ENCODE measurements at places on chromosomes 5 and 9. TPM values are rescaled to one million over a fixed set of nuclear protein-coding genes. Genes with fewer than 3 reads are reported as not detected.

DNA sequence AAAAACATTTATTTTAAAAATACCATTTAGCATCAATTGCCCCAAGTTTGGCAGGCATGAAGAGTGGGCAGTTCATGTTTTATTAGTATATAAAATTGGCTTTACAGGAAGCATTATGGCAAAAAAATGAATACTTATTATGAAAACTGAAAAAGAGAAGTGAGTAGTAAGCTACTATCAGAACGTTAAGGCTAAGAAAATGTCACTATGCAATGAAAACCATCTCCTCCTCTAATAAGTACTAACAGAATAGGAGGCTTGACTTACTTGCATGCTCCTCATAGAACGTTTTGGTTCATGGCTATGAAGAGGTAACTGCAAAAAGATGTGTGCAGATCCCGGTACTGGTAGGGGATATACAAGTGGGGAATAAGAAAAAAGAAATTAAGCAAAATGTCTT lies 23.6 kb downstream of the TICAM2 start:
- peaks cover 6% of the 10 kb centered on the region for H3K4me1 ChIP-seq
- no peak for DNase-seq
- H3K27ac ChIP-seq = no peak overlapping the region
- H3K4me3 ChIP-seq = no peak overlapping the region

GRCh38 chr5:32520356-32520755 lies 65.0 kb upstream of the SUB1 start:
- no peaks in the 10 kb centered on the region for H3K4me1 ChIP-seq
- no peaks in the 10 kb centered on the region for H3K27me3 ChIP-seq
- no peaks in the 10 kb centered on the region for H3K36me3 ChIP-seq

GRCh38 chr5:96012399-96012798 lies 50.7 kb upstream of the ELL2 start:
- no peaks in the 10 kb centered on the region for H3K4me1 ChIP-seq
- H3K36me3 ChIP-seq = no peaks in the 10 kb centered on the region
- no peak overlapping the region for H3K4me3 ChIP-seq
- H3K27me3 ChIP-seq = no peaks in the 10 kb centered on the region

DNA sequence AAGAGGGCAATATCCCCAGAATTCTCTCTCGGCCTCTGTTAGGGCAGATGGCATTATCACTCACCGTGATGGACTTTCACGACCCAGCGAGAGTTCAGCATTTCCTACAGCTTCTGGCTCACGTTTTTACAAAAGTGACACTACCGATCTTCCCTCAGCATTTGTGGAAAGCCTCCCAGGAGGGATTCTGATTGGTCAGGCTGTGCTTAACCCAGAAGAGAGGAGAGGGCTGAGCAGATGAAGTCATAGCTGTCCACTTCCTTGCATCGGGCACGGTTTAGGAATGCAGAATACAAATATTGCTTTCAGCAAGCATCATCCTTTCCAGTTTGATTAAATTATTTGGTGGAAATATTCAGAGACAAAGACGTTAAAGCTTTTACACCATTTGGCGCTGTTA lies 277.4 kb upstream of the MSX2 start:
- H3K4me3 ChIP-seq = no peak overlapping the region
- peaks cover 3% of the 10 kb centered on the region for H3K27me3 ChIP-seq
- no peak overlapping the region for H3K27ac ChIP-seq
- no peak for DNase-seq
- H3K36me3 ChIP-seq = peaks cover 8% of the 10 kb centered on the region

GRCh38 chr9:135502873-135503321 lies 2.4 kb downstream of the MRPS2 start:
- no peak for DNase-seq
- no peaks in the 10 kb centered on the region for H3K27me3 ChIP-seq
- peak overlapping the region; percentile 36 for H3K27ac ChIP-seq
- peak overlapping the region; percentile 80 for H3K4me3 ChIP-seq
- H3K36me3 ChIP-seq = peaks cover 21% of the 10 kb centered on the region
- peaks cover 13% of the 10 kb centered on the region for H3K4me1 ChIP-seq

GRCh38 chr9:107219486-107220077 lies 63.5 kb upstream of the RAD23B start:
- H3K27me3 ChIP-seq = no peaks in the 10 kb centered on the region
- no peak for DNase-seq

DNA sequence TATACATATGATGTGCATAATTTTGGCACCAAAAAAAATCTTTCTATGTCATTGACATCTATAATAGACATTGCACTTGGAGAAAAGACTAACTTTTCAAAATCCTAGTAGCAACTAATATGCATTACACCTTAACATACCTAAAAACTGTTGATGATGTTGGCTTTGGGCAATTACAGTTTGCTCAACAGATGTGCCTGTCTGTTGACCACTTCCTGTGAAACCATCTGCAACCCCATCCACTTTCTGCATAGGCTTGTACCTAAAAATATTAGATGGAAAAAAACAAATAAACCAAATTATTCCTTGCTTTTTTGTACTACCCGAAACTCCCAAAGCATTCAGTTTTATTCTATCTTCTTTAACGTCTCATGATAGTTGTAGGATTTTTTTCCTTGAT lies 248.6 kb downstream of the RFX3 start:
- H3K4me1 ChIP-seq = peaks cover 5% of the 10 kb centered on the region
- no peaks in the 10 kb centered on the region for H3K27me3 ChIP-seq
- no peak for DNase-seq
- no peak overlapping the region for H3K27ac ChIP-seq

DNA sequence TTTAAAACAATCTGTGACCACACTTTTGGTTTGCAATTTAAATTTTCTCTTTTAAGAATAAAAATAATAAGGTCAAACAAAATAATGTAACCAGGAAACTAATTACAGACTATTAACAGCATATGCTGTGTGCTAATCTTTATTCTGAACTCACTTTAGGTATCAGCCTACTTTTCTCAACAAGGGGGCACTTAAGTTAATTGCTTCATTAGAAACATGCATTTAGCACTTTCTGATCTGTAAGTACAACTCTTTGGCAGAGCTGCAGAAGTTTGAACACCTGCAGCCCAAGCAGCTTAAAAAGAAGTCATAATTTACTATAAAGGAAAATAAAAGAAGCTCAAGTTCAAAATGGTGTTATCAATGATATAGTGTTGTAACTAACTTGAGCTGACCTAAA lies 21.7 kb downstream of the XRCC4 start:
- no peak overlapping the region for H3K27ac ChIP-seq
- H3K36me3 ChIP-seq = peaks cover 9% of the 10 kb centered on the region
- no peak overlapping the region for H3K4me3 ChIP-seq
- DNase-seq = no peak

DNA sequence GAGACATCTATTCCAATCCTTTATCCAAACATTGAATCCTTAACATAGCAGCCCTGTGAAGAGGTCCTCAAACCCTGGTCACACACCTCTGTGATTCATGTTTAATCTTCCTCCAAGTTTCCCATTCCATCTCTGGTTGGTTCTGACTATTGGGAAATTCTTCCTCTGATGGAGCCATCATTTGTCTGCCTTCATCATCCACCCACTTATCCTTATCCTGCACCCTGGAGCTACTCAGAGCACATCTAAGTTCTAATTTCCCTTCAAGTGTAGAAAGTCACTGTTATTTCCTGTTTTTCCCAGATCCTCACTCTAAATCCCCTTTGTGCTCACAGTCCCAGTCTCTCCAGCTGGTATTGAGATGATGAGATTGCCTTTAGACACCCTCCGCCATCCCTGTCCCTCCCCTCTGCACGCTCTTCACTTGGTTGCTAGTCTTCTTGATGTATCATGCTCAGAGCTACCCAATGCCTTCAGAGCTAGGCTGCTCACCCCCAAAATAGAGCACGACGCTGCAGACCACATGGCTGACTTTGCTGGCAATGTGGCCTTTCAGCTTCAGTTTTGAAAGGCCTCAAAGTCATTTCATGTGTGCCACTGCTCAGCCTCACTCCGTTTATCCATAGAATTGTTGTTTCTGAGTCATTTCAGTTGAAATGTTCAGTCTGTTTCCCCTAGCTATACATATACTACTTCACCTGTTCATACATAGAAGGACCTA lies 154.3 kb downstream of the PALM2AKAP2 start:
- no peaks in the 10 kb centered on the region for H3K27me3 ChIP-seq
- no peak overlapping the region for H3K4me3 ChIP-seq
- DNase-seq = no peak

DNA sequence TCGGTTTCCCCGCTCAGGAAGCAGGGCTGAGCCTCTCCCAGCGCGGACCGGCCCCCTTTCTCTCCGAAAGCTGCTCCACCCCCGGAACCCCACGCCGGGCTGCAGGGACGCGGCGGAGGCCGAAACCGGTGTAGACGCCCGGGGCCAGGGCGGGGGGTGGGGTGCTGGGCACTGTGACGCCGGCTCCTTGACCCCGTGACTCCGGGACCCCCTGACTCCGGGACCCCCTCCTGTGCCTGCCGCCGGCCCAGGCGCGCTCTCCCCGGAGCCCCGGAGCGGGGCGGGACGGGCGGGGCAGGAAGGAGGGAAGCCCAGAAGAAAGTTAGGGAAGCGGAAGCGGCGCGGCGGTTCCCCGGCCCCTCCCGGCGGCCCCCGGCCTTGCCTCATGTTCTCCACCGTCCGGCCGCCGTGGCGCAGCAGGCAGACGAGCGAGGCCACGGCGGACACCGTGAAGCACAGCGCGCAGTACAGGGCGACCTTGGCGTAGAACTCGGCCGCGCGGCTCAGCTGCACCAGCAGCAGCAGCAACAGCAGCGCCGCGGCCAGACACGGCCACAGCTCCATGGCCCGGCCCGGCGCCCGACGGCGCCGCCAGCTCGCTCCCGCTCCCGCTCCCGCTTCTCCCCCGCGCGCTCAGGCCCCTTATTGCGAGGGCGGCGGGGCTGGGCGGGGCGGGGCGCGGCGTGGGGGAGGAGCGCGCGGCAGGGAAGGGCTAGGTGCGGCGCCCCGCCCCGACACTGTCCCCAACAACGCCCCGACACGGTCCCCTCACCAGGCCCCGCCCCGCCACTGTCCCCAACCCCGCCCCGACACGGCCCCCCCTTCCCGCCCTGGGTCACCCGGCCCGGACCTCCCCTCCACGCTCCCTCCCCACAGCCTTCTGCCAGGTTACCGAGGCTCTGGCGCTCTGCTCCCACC lies at the start of gene AGPAT2:
TSS of gene AGPAT2 (minus strand) at position 664 of the 918 bp plus-strand sequence. CDS start at position 564, 100 bp downstream.
- peak; percentile 61 for DNase-seq
- peak within 1 kb of the TSS; percentile 68 for H3K4me3 ChIP-seq
- no peaks in the 10 kb centered on the region for H3K36me3 ChIP-seq
- H3K27me3 ChIP-seq = no peaks in the 10 kb centered on the region
- no peak within 1 kb of the TSS for H3K27ac ChIP-seq

- H3K4me1 ChIP-seq = peaks cover 28% of the 10 kb centered on the region
- no peaks in the 10 kb centered on the region for H3K27me3 ChIP-seq
- no peaks in the 10 kb centered on the region for H3K36me3 ChIP-seq
- no peak for DNase-seq
Observed at GRCh38 chr5:1786621-1787471, 12.8 kb downstream of the MRPL36 start.

DNA sequence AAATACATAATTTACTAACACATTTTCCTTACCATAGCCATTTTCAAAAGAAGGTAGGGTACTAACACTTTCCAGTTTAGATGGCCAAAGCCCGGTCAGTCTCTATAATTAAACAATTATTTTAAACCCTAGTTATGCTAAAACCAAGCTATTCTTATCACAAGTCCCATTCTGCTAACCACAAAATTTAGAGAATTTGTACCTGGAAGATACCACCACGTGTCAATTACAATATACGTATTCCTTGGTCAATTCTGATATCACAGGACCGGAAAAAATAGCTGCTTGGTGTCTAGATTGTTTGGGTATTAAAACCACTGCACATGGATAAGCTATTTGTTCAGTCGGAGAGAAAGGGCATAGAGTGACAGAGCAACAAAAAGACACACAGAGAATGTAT lies 18.9 kb upstream of the SKP1 start:
- H3K4me1 ChIP-seq = no peaks in the 10 kb centered on the region
- no peak overlapping the region for H3K27ac ChIP-seq
- H3K4me3 ChIP-seq = no peak overlapping the region
- no peaks in the 10 kb centered on the region for H3K27me3 ChIP-seq
- no peak for DNase-seq

GRCh38 chr9:137294681-137295237 lies 7.3 kb downstream of the NRARP start:
- H3K27ac ChIP-seq = no peak overlapping the region
- H3K4me3 ChIP-seq = peak overlapping the region; percentile 56
- DNase-seq = peak; percentile 63
- peaks cover 2% of the 10 kb centered on the region for H3K36me3 ChIP-seq
- peaks cover 33% of the 10 kb centered on the region for H3K27me3 ChIP-seq
- peaks cover 43% of the 10 kb centered on the region for H3K4me1 ChIP-seq

DNA sequence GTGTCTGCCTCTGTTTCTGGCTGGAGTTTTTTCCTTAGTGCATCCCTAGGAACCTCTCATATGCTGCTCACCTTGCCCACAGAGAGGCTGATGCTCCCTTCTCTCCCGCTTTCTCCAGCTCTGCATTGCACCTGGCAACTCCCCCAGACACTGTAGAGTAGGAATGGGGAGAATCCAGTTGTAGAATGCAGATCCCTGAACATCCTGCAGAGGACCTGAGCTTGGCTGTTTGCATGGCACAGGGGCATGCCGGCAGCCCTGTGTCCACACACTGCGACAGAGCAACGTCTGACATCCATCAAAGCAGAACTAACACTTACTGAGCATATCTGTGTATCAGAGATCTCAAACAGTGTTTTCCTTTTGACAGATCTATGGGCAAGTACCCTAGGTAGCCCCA lies 19.9 kb downstream of the IDNK start:
- DNase-seq = peak; percentile 11
- H3K36me3 ChIP-seq = no peaks in the 10 kb centered on the region
- 0 out of 2 replicates have a peak, but pooled peaks cover 4% of the 10 kb centered on the region for H3K4me1 ChIP-seq
- H3K4me3 ChIP-seq = no peak overlapping the region

The FOXD4L4 gene
- total RNA-seq = 0.14 TPM

The KCNV2 gene
- not detected for total RNA-seq

The DAPK1 gene
- total RNA-seq = 129 TPM

The OSMR gene
- total RNA-seq = 2.5 TPM

The DAB2 gene
- total RNA-seq = 3.9 TPM

The PDLIM4 gene
- total RNA-seq = 10.6 TPM

The DCP2 gene
- total RNA-seq = 207 TPM

Measured in WTC11 (cell line).